ENCODE measurements at places on chromosomes 2 and 18.

- DNase-seq, result no peak
Measured at GRCh38 chr2:51528156-51528555, 496.2 kb upstream of the NRXN1 start.

- no peak for DNase-seq
Measured at GRCh38 chr2:128043041-128043440, 15.2 kb upstream of the SAP130 start.

DNA sequence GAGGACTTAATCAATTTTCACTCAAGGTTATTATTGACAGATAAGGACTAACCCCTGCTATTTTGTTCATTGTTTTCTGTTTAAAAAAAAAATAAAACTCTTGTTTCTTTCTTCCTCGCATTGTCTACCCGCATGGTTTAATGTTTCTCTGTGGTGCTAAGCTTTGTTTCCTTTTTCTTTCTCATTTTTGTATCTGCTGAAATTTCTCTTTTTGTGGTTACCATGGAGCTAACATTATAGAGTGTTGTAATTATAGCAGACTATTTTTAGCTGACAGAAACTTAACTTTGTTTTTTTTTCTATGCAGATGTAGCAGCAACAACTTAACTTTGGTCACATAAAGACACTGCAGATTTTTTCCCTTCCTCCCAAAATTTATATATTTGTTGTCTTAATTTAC is 43.1 kb upstream of the CHN1 start:
- no peak for DNase-seq

DNA sequence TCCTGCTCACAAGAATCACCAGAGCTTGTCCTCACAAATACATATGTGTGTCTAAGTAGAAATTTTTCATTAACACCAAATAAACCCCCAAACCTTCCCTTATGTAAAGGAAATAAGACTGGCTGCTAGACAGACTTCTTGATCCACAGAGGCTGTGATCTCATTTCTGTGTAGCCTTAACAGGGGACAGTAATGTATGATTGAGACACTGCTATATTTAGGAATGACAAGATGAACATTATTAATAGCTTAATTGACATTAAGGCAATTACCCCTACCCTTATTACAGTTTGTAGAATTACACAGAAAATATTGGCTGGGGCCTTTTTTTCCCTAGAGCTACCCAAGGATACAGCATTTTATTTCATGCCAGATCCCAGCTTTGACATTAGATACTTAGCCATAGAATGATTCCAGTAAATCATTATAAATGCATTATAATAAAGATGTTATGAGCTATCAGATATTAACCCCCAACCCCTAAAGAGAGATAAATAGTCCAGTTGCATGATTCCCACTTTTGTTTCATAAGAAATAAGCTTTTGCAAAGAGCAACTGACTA is 392.1 kb upstream of the HNRNPA3 start:
- DNase-seq, result no peak

DNA sequence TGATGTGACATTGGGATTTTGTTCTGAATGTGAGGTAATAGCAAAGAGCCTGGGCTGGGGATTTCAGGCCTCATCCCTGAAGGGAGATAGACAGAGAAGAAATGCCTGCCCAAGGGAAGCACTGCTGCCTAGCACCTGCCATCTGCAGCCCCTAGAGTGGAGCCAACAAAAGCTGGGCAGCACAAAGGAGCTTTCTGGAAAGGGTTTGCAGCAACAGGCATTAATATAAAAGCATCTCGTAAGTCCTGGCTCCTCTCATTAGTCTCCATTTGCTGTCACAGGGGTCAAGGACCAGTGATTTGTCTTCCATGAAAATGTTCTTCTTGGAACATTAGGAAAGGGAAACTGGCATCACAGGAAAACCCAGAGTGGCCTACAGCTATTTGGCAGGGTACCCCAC is 157.2 kb upstream of the SLC14A2 start:
- DNase-seq, result no peak

- no peak for DNase-seq
Measured at GRCh38 chr2:119730671-119731177, 29.0 kb upstream of the PTPN4 start.

- no peak for DNase-seq
Measured at GRCh38 chr2:18435426-18436037, 124.9 kb downstream of the RDH14 start.

DNA sequence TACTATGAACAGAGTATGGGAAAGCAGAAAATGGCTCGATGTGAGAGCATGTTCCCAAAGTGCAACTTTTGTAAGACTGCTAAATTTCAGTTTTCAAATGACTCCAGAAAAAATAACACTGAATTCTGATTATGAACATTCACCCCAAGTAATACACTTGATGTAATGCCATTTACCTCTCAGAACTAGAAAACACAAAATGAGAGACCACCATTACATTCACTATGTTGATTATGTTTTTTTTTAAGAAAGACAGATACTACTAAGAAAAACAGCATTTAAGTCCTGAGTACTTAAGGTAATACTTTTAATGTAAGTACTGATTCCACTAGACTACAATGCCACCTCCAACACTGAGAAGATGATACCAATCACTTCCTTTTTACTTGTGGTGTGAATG is 38.5 kb downstream of the SFT2D3 start:
- no peak for DNase-seq

GRCh38 chr2:10350761-10351160 is 48.1 kb downstream of the HPCAL1 start:
- no peak for DNase-seq

DNA sequence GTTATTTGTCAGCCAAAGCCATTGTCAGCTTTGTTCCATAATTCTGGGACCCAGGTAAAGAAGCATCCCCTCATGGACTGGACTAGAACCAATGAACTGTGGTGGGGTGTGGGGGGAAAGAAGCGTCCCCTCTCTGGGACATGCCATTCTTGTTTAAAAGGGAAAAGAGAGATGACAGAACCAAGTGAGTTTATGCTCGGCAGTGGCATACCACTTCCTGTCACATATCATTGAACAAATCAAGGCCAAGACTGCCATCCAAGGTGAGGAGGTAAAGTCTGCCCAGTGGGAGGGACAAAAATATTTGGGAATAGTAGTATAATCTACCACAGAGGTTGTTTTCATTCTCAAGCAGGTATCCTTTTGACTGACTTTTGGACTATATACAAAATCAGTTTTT is 4.7 kb upstream of the GLS start:
- no peak for DNase-seq

GRCh38 chr2:104854498-104855220 is 744 bp downstream of the POU3F3 start:
- DNase-seq, result no peak

GRCh38 chr2:216548901-216549331 is 50.3 kb downstream of the RPL37A start:
- DNase-seq, result no peak

DNA sequence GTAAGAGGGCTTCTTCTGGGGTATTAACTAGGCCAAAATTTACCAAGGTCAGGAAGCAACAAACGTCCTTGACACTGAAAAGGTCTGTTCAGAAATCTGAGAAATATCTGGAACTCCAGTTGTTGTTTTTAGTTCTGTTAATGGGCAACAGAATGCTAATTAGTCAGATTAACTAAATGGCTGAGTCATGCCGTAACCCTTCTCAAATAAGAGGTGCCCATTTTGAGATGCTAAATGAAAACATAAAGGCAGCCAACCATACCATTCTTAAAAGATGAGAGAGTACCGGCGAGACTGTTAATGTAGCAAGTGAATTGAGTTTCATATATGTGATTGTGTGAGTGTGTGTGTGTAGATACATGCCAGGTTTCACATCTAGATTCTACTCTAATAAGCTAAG is 147.9 kb upstream of the GAREM1 start:
- no peak for DNase-seq

- DNase-seq, result no peak
Measured at GRCh38 chr18:13159579-13159978, 59.0 kb upstream of the LDLRAD4 start.

GRCh38 chr18:68735483-68736343 is 20.8 kb upstream of the TMX3 start:
- no peak for DNase-seq

- DNase-seq, result no peak
Measured at GRCh38 chr2:222424729-222425671, 657 bp downstream of the SGPP2 start.

DNA sequence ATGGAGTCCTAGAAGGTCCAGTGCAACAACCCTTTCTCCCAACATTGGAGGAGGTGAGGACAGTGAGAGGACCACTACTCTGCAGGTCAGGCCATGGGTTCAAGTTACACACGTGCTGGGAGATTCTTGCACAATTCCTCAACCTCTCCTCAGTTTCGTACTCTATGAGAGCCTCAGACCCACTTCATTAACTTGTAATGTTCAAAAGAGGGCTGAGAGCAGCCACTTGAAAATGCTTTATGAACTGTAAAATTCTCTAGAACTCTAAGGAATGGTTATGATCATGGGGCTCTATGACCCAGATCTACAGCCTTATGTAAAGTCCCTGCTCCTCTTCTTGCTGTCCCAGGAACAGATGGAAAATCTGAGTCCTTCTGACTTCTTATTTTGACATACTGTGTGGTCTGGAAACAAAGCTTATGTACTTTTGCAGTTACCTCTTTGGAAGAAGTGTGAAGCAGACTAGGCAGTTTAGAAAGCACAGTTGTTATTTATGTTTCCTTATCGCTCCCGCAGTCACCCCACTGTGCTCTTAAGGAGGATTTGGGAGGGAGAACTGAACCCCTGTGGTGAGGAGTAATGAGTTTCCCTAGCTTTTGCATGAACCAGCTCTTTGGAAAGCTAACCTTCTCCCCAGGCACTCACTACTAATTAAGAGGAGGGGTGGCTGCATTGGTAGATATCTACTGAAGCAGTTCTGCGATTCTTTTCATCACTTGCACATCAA is 296.6 kb downstream of the LRRTM1 start:
- DNase-seq, result no peak

- no peak for DNase-seq
Measured at GRCh38 chr2:182391443-182391842, 35.4 kb downstream of the PDE1A start.

GRCh38 chr2:10136101-10136934 is 13.8 kb downstream of the RRM2 start:
- no peak for DNase-seq

DNA sequence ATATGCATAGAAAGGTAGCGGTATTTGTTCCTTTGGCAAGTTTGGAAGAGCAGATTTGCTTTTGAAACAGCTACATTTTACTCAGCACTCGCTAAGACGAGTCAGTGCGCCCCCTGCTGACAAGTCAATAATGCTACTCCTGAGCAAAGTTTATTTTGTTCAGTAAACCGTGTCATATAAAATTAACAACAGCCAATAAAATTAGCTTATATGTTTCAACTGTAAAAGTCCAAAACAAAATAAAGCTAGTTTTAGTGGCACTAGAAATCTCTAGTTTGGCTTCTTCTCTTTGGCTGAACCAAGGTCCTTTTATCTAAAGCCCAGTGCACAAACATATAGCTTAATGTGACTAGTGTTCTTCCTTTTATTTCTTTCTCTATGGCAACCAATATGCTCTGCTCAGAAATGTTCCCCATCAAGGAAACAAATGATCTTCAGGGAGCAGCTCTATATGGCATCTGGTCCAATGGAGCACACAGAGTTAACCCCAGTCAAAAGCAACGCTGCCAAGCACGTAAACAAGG is 4.2 kb upstream of the POU3F3 start:
- no peak for DNase-seq

GRCh38 chr2:79452651-79453050 is 60.2 kb upstream of the CTNNA2 start:
- no peak for DNase-seq

- no peak for DNase-seq
Measured at GRCh38 chr2:100599566-100599965, 36.8 kb downstream of the PDCL3 start.

DNA sequence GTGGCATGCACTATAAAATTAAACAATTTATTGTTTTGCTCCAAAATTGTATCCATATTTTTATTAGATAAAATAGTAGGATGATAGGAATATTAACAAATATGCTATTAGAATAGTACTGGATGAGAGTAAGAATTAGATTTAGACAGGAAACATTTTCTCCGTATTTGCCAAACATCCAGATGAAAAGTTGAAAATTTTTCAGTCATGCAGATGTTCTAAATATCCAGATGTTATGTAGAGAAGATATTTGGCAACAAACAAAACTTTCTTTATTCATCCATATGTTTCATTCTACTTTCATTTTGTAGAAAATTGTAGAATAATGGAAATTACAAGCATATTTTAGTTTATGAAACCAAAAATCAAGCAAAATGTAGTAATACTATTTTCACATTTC is 45.2 kb upstream of the NEUROD1 start:
- DNase-seq, result no peak

Measured in stimulated activated CD8-positive, alpha-beta memory T cell treated with anti-CD3 and anti-CD28 coated beads, Interleukin-15, amount 100 ng/mL, for 1 hour (primary cell).